ENCODE measurements at places on chromosomes 6 and 20.

- DNase-seq = peak; percentile 84
These were observed 784 bp downstream of the FKBP5 start for GRCh38 chr6:35687658-35688604.

GRCh38 chr20:6812530-6812929 is 45.0 kb downstream of the BMP2 start:
- DNase-seq = no peak

DNA sequence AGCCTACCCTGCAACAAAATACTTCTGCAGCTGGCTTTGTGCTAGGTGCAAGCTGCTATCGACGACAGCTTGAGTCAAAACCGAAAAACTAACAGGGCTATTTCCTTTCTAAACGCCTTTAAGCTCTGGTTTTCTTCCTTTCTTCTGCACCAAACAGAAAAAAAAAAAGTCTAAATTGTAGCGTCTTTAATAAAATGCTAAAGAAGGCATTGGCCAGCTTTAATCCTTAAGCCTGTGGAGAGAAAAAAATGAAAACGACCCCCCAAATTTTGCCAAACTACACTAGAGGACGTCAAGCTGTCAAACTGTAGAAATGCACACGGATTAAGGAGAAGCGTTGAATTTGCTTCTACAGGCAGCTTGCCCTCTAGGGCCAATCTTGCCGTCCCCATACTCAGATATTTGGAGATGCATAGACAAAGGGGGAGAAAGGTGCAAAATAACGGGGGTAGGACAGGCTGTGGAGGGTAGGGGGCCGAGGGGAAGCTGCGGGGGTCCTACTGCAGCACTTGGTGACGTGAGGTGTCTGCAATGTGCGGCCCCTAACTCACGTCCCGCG is 1.4 kb upstream of the NRN1 start:
- no peak for DNase-seq

- DNase-seq = no peak
These were observed 19.3 kb upstream of the CHRNA4 start for GRCh38 chr20:63380346-63380870.

- DNase-seq = no peak
These were observed 250.9 kb downstream of the TPBG start for GRCh38 chr6:82614518-82614917.

DNA sequence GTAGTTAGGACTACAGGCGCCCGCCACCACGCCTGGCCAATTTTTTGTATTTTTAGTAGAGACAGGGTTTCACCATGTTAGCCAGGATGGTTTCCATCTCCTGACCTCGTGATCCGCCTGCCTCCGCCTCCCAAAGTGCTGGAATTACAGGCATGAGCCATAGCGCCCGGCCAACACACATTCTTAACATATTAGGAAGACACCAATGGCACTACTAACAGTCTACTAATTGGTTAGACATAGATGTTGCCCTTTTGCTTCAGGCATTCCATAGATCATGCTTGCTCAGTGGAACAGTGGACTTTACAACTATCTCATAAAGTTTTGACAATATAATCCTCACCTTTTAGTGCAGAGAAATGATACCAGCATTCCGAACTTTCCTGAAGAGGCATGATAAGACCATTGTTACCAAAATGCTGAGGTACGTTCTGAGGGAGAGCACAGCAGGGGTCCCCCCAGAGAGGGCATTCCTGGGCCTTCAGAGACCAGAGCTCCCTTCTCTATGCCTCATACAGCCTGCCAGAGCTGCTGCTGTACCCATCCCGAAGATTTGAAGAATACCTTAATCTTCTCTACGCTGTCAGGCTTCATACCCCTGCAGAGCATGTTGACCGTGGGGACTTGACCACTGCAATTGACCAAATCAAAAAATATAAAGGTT is 89.4 kb downstream of the ECT2L start:
- no peak for DNase-seq

GRCh38 chr6:129281168-129281796 is 398.3 kb downstream of the LAMA2 start:
- no peak for DNase-seq

GRCh38 chr6:34206726-34207125 is 29.9 kb upstream of the HMGA1 start:
- DNase-seq = no peak

GRCh38 chr6:81838031-81838430 is 85.5 kb upstream of the TENT5A start:
- peak; percentile 6 for DNase-seq

DNA sequence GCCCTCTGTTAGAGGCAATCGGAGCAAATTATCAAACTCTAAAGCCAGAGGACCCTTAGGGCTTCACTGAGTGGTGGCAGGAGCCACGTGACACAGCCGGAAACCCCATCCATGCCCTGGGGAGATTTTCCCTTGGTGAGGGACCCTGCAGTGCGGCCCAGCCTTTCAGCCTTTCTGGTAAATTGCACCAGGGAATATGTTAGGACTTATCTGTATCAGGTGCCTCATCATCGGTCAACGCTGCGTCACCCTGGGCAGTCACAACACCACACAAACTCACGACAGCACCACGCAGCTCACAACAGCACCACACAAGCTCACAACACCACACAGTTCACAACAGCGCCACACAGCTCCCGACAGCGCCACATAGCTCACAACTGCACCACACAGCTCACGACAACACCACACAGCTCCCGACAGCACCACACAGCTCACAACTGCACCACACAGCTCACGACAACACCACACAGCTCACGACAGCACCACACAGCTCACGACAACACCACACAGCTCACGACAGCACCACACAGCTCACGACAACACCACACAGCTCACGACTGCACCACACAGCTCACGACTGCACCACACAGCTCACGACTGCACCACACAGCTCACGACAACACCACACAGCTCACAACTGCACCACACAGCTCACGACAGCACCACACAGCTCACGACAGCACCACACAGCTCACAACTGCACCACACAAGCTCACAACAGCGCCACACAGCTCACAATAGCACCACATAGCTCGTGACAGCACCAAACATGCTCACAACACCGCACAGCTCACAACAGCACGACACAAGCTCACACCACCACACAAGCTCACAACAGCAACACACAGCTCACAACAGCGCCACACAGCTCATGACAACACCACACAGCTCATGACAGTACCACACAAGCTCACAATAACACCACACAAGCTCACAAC is 199.0 kb downstream of the DLL1 start:
- DNase-seq = no peak

GRCh38 chr6:110816677-110817076 is 1.4 kb upstream of the CDK19 start:
- DNase-seq = peak; percentile 56

- no peak for DNase-seq
These were observed 537 bp downstream of the PRR3 start for GRCh38 chr6:30557683-30557981.

- DNase-seq = no peak
These were observed 437.4 kb upstream of the JAG1 start for GRCh38 chr20:11111191-11111590.

DNA sequence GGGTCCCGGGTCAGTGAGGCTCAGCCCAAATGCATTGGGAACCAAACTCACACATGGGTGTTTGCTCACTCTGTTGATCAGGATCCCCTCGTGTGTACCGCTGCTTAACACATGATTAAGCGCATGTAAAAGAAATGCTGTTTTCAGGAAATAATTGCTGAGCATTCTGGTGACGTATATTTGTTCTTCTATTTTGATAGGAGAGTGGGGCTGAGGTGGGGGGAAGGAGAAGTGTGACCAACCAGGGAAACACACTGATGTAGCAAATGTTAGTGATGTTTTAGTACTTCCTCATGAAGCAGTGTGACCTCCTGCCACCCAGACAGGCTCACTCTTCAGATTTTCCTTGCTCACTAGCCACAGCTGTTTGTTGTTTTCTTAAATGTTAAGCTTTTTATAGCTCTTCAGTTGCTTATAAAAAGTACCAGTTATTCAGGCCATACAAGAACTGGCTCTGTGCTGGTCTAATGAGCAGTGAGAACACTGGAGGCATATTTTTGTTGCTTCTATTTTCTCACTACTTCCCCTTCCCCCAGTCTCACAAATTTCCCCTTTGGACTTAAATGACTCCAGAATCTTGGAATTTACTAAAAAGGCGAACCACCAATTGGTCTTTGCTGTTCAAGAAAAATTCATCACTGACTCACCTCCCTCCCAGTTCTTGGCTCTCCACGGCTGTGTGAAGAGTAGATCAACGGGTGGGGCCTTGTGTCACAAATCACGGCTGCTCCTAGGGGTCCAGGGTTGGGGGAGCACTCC is 79.2 kb upstream of the BACH2 start:
- no peak for DNase-seq

DNA sequence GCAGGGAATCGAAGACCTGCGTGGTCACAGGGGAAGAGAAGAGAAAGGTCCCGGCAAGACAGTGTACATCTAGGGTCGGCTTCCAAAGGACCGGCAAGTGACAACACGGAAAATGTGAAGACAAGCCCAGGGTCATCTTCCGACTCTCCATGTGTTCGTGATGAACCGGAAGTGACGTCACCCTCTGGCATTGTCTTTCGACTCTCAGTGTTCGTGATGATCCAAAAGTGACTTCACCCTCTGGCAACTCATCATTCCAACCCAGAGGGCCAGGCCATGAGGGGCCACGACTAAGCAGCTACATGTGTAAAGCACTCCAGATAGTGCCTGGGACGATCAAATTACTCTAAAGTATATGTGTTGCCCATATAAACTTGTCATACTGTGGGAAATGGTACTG is 290.8 kb downstream of the THBS2 start:
- no peak for DNase-seq

GRCh38 chr6:42462474-42462972 is 10.8 kb upstream of the TRERF1 start:
- DNase-seq = no peak

GRCh38 chr6:170450916-170451761 is 102.0 kb downstream of the PSMB1 start:
- no peak for DNase-seq

GRCh38 chr6:1256435-1257008 is 55.4 kb upstream of the FOXQ1 start:
- DNase-seq = no peak

GRCh38 chr6:120873125-120873865 is 461.0 kb downstream of the TBC1D32 start:
- DNase-seq = no peak

DNA sequence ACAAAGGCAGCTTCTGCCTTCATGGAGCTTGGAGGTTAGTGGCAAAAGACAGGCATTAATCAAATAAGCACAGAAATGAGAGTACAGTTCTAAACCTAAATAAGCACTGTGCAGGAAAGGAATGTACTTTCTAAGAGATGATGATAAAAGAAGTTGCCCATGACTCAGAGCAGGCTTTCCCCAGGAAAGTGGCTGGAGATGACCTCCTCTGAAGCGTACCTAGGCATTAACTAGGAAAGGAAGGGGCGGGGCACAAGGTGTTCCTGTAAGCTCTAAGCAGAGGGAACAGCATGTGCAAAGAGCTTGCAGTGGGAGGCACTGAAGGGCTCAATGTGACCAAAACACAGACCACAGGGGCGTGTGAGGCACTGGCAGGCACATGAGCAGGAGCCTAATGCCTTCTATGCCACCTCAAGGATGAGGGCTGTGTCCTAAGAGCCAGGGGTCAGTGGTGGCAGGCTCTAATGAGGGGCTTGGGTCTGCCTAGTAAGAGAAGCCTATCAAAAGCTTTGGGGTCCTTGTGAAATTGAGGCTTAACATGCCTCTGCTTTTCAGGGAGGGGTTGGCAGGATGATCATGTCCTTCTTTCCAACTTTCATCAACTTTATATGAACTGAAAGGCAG is 4.9 kb downstream of the SSTR4 start:
- DNase-seq = no peak

- DNase-seq = no peak
These were observed 88.3 kb downstream of the DLGAP4 start for GRCh38 chr20:36394340-36394965.

DNA sequence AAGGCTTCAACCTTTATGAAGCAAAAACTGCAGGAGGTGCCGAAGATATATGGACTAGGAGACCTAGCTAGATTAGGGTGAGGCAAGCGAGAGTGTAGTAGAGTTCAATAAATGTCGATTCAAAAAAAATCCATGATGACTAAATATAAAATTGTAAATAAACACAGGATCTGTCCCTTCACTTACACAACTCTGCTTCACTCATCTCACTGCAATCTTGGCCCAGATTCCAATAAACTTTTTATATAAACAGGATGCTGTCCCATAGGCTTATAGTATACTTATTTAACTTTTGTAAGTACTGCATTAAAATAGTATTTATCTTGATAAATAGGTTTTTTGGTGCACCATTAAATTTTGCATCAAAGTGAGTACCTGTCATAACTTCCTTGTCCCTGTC is 648.4 kb upstream of the NRSN1 start:
- DNase-seq = no peak

DNA sequence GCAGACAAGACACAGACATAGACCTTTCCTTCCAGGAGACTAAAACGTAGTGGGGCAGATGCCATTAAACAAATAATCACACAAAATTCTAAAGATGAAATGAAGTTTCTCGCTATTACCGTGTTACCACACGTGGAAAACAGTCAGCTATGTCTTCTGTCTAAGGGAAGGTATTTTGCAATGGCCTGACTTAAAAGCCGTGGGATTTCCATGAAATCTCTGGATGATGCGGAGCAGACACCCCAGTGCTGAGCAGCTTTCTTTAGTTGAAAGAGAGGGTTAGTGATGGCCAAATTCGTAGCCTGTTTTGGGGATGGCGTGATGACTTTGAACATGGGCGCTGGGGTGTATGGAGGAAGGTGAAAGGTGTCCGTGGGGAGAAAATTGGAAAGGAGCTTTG is 281.8 kb downstream of the NRN1 start:
- DNase-seq = no peak

DNA sequence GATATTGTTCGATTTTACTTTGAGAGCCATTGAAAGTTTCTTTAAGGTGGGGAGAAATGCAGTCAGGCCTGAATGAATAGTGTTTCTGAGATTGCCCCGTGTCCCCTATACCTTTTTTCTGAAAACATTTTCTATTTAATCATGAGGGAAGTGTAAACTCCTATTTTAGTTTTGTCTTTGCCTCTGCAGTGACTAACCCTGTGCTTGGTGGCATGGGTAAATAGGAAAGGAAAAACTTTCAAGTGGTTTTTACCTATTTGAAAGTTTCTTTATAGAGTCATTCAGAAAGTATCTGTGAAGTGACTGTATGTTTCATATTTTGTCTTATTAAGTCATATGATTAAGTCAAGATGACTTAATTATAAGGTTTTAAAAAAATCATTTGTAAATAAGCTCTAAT is 14.5 kb downstream of the SNRNP48 start:
- DNase-seq = no peak

DNA sequence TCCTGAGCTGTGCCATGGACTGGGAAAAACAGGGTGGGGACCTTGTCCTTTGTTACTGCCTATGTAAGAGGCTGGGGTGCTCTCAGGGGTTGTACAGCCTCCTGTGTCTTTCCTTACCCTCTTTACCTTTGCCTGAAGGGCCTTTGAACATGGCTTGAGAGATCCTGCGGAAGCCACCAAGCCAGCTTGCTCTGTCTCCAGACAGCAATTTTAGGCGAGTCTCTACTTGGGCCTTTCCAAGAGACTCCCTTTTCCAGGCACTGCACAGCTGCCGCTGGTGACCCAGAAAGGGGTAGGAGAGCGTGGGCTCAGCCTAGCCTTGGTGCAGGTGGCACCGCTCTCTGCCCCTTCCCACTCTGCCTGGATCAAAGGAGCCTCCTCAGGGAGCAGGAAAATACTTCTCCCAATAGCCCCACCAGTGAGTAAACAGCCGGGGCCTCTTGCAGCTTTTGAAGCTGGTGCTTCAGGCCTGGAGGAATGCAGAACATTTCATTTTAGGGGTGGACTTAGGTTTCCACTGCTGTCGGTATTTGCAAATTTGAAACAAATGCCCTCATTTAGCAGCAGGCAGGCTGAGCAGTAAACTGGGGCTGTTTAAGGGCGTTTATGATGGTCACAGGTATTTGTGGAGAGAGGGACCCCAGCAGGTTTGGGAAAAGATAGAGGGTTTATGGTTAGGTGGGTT is 13.9 kb downstream of the PTK7 start:
- no peak for DNase-seq
